ENCODE measurements at places on chromosomes 2 and 18. TPM values are rescaled to one million over a fixed set of nuclear protein-coding genes. Genes with fewer than 3 reads are reported as not detected.

DNA sequence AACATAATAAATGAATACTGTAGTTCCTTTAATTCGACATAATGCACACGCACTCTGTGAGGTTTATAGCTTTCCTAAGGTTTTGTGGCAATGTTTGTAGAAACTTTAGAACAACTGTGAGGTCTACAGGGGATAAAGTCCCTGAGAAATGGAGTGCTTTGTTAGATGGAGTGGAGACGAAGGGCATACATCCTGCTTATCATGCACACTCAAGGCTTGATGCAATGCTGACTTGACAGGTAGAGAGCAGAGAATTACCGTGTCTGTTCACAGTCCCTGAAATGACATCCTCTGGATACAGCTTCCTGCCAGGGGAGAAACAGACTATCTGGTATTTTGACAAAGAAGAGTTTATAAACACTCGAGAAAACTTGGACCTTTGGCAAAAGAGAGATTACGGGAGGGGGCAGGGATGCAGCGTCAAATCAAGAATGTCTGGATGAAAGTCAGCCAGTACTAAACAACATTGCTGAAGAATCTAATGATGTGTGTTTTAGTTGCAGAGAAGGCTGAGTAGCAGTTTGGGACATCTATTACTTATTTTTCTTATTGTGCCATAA is 766.9 kb upstream of the ZEB2 start:
- peak; percentile 32 for DNase-seq

DNA sequence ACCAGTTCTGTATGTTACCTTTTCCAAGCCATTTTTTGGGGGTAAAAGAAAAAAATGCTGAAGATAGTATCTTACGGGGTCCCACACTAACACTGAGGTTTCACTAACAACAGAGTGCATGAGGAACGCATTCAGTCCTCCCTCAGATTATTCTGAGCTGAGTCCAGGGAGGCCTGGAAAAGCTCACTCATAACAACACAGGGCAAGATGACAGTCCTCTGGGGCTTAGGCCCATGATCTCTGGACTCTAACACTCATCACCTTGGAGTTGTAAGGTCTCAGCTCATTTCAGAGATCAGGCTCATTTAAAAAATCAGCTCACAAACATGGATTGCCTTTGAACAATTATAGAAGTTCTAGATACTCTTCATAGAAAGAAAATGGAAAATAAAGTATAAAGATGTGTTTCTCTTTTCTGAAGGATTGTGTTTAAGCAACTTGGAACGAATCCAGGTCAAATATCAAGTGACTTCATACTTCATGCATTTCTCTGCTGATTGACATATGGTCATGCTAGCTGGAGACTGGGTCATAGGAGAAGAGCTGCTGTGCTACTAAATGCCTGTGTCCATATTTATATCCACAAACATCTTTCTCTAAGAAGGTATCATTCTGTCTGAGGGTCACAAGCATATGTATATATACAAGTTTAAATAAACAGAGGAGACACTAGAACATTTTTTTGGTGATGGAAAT is 265.8 kb downstream of the ALK start:
- DNase-seq: no peak

RAX gene
- polyA plus RNA-seq: not detected

HSBP1L1 gene
- polyA plus RNA-seq: 4.2 TPM

DNA sequence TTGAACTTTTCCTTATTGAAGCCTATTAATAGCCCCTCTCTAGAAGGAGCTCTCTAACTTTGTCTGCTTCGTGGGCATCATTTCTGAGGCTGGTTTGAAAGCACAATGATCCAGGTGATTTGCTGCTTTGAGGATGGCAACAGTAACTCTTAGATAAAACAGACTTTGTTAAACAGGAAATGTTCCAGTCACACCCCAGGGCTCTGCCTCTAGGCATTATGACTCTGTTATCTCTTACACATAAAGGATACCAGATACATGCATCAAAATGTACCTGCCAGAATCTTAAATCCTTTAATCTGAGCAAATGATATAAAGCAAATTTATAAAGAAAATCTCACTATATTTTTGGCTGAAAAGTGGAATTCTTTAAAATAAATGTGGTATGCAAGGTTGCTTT is 52.3 kb downstream of the GAD1 start:
- no peak for DNase-seq

GRCh38 chr2:172282944-172283343 is 144.4 kb upstream of the ITGA6 start:
- DNase-seq: no peak

DNA sequence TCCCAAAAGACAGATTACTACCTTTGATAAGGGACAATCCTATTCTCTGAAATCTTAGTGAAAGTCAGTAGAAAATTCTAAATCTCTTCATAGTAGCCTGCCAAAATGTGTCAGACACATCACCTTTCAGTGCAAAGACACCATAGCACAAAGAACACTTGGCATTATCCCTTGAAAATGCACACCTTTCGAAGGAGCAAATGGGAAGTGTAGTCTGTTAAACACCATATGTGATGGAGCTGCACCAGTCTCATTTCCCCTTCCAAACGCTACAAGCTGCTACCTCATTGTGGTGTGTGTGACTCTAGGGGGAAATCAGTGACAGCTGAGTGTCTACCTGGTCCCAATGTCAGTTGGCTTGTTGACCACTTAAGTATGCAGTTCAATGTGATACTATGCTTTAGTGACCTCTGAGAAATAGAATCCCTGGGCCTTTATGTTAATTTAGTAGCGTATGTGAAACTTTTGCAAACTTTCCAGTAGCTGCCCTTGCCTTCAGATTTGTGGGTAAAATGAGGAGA is 551.7 kb downstream of the ARHGAP15 start:
- DNase-seq: no peak

DNA sequence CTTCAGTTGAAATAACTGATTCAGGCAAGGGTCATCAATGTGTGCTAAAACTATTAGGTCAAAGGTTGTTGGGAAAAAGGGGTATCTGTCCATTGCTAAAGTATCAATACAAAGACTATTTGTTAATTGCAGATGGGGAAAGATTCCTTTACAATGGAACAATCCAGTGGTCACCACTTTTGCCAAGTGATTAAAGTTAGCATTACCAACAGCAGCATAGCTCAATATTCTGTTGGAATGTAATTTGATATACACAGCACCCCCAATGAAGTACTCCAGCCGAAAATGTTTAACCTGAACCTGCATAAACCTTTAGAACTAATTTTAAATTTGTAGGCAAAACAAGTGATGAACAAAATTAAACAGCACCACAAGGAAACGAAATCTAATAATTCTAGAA is 191.0 kb downstream of the TCF4 start:
- no peak for DNase-seq

- DNase-seq: no peak
Observed at GRCh38 chr2:196563876-196564275, 75.6 kb upstream of the CCDC150 start.

CHMP1B gene
- 23.0 TPM for polyA plus RNA-seq

Measured in muscle of arm (tissue), 14 donors.